DND-41 (cell line): ENCODE measurements at places on chromosomes 12 and 14.
A peak's percentile ranks its signal among the peaks of the same experiment; 100 is the strongest.

GRCh38 chr12:92146497-92147224 lies 1.0 kb upstream of the BTG1 start:
- DNase-seq = peak; percentile 39

- no peak for DNase-seq
Measured at GRCh38 chr14:29321646-29322045, 555.1 kb downstream of the FOXG1 start.

GRCh38 chr12:71947645-71948105 lies 9.0 kb downstream of the TPH2 start:
- DNase-seq = no peak

DNA sequence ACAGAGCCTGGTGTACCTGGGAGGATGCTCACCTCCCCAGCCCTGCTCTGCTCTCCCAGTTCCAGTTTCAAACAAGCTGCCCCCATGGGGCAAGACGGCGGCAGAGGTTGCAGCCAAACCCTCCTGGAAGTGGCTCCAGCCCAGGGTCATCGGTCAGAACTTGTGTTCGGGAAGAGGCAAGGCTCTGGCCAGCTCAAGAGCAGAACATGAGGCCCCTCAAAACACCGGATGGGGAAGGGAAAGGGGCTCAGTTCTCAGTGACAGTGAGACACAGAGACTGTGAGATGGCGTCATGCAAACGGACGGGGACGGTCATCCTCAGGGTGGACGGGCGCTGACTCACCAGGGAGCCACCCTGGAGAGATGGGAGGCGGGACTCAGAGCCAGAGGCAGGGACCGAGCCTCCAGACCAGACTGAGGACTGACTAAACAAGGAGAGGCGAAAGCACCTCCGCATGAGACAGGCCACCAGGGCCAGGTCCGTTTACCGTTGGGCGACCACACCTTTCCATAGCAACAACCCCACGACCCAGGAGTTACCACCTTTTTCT lies 63.9 kb upstream of the GALNT9 start:
- no peak for DNase-seq

DNA sequence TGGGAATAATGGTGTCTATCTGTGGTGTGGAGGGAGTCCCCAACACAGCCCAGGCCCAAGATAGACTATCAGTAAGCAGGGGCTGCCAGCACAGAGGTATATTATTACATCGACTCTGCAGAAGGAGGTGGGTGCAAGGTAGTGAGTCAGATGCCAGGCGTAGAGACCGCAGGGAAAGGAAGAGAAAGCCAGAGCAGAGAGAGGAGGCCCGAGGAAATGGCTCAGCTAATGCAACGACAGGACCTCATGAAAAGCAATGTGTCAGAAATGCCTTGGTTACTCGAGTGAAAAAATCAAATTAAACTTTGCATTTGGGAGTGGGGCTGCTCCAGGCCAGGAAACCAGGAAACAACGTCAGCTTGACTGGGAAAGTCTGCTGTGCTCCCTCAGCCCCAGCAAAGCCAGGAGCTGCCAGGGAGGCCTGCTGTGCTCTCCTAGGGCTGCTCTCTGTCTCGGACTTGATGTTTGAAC lies 173.2 kb downstream of the SUDS3 start:
- DNase-seq = no peak

DNA sequence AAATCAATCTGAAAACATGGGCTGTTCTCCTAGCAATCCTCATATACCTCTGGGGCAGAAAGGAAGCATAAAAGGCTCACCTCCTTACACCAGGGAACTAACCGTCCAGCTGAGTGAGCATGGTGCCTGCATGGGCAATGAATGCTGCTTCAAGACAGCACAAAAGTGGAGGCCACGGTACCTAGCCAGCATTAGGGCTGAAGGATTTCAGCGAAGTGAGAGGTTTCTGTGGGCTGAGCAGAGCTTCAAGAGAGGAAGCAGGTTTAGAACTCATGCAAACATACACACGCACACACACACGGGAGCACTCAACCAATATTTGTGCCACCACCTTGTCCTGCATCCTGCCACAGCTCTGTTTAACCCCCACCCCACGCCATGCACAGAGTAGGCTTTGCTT lies 838.5 kb upstream of the TMEM132C start:
- DNase-seq = no peak

- DNase-seq = no peak
Measured at GRCh38 chr12:64407342-64408223, 3.4 kb downstream of the XPOT start.

DNA sequence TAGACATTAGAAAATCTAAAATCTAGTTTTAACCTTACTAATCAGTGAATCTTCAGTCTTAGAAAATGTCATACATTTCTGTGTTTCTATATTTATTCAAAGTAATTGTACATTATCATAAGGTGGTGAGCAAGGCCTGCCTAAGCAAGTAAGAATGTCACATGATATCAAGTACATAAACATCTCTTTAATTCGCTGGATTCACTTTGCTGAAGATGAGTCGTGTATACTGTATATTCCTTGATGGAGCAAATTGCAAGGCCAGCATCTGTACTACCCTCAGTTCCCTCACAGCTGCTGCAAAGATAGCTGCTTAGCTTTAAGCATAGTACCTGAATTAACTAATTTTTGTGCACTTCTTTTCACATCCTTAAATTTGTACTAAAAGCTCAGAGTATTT lies 8.5 kb upstream of the AK7 start:
- no peak for DNase-seq
